ENCODE measurements at places on chromosomes 12 and 14.
A peak's percentile ranks its signal among the peaks of the same experiment; 100 is the strongest.

DNA sequence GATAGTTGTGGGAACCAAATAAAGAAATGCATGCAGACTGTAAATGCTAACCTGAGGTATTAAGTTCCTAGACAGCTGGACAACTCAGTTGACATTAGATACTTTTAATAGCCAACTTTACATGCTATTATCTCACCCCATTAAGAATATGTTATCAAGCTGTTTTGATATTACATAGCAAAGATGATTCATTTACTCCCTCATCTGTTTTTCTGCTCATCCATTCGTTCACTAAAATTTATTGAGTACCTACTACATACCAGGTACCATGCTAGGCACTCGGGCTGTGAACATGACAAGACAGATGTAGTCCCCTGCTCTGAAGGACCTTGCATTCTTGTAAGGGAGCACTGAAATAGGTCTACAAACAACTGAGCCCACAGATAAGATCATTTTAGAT, 192.4 kb downstream of the DACT1 start:
- H3K27ac ChIP-seq: no peak overlapping the region
- H3K36me3 ChIP-seq: no peaks in the 10 kb centered on the region
- no peak overlapping the region for H3K4me3 ChIP-seq

DNA sequence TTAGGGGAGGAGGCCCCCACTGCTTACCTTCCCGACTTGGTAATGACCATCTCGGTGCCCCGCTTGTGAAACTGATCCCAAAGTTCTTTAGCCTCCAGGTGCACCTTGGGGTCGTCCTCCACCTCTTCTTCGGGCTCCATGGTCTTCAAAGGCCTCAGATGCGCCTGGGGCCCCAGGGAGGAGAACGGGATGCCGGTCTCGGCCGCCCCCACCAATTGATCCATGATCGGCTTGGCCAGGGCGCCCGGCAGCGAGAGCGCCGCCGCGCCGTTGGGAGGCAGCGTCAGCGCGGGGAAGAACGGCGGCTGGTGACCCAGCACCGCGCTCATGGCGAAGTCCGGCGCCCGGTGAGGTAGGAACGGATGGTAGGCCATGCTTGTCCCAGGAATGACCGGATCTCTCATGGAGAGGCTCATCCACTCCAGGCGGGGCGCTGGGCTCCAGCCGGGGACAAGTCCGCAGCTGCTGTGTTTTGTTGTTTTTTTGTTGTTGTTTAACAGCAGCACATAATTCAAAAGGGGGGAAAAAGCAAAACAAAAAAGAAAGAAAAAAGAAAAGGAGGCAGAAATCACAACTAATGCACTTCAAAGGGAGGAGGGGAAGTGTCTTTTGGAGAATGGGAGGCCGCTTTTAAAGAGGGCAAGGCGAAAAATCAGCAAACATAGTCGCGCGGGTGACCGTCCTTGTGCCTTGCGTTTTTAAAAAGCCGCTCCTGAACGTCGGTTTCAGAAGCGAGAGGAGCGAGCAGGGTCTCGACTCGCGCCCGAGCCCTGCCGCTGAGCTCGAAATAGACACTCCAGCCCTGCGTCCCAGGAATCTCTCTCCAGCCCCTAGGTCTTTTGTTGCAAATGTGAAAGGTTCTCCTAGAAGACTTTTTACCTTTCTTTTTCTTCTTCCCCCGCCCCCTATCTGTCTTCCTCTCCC, 928 bp downstream of the TBX3 start:
- peaks cover 10% of the 10 kb centered on the region for H3K4me1 ChIP-seq
- peak overlapping the region; percentile 58 for H3K4me3 ChIP-seq
- no peaks in the 10 kb centered on the region for H3K27me3 ChIP-seq
- no peaks in the 10 kb centered on the region for H3K36me3 ChIP-seq
- H3K27ac ChIP-seq: peak overlapping the region; percentile 85

DNA sequence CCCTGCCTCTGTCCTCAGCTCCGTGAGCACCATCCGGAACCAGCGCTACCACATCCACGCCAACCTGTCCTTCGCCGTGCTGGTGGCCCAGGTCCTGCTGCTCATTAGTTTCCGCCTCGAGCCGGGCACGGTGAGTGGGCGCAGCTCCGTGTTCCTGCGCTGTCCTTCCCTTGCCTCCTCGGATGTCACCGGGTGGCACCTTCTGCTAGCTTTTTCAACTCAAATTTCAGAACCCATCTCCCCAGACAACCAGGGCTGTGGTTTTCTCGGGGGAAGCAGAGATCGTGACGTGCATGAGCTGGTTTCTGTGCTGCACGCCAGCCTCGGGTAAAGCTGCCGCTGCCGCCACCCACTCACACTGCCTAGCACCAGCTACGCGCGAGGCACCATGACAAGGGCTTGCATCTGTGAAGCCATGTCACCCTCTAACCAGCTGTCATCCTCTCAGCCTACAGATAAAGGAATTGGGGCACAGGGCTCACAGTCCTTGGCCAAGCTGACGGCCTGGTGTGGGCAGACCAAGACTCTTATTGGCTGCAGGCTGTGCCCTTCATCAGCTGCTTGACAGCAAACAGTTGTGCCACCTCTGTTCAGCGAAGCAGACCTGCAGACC, 152.1 kb downstream of the ADGRD1 start:
- no peaks in the 10 kb centered on the region for H3K36me3 ChIP-seq
- H3K27ac ChIP-seq: no peak overlapping the region
- peak; percentile 16 for DNase-seq
- no peaks in the 10 kb centered on the region for H3K27me3 ChIP-seq
- no peak overlapping the region for H3K4me3 ChIP-seq

GRCh38 chr14:89848165-89848564, 106.4 kb downstream of the EFCAB11 start:
- H3K27me3 ChIP-seq: no peaks in the 10 kb centered on the region
- H3K4me3 ChIP-seq: no peak overlapping the region
- no peak overlapping the region for H3K27ac ChIP-seq
- no peaks in the 10 kb centered on the region for H3K36me3 ChIP-seq
- H3K4me1 ChIP-seq: no peaks in the 10 kb centered on the region

GRCh38 chr12:31533470-31533869, 57.5 kb downstream of the DENND5B start:
- H3K27me3 ChIP-seq: no peaks in the 10 kb centered on the region
- no peak overlapping the region for H3K27ac ChIP-seq
- DNase-seq: no peak
- no peak overlapping the region for H3K4me3 ChIP-seq
- peaks cover 21% of the 10 kb centered on the region for H3K4me1 ChIP-seq

DNA sequence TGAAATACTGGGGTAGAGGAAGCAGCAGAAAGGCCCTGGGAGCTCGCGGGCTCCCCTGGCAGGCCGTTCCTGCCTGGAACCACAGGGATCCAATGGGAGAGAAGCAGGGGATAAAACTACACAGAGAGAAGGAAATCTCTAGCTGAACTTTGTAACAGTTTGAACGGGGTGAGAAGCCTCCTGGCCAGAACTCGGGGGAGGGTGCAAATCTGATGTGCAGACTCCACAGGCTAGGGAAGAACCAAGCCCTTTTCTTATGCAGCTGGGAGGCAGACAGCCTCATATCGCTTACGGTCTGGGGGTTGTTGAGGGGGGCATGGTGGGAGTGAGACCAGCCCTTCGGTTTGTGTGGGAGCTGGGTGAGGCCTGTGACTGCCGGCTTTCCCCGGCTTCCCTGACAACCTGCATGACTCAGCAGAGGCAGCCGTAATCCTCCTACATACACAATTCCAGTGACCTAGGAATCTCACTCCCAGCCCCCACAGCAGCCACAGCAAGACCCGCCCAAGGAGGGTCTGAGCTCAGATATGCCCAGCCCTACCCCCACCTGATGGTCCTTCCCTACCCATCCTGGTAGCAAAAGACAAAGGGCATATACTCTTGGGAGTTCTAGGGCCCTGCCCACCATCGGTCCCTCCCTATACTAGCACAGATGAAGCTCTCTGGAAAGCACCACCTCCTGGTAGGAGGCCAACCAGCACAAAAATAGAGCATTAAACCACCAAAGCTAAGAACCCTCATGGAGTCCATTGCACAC, 143.0 kb downstream of the TMTC1 start:
- no peaks in the 10 kb centered on the region for H3K27me3 ChIP-seq
- peaks cover 14% of the 10 kb centered on the region for H3K4me1 ChIP-seq
- H3K4me3 ChIP-seq: no peak overlapping the region
- peak; percentile 74 for DNase-seq
- H3K27ac ChIP-seq: peak overlapping the region; percentile 71
- no peaks in the 10 kb centered on the region for H3K36me3 ChIP-seq

- peak overlapping the region; percentile 32 for H3K4me3 ChIP-seq
- DNase-seq: no peak
- no peaks in the 10 kb centered on the region for H3K36me3 ChIP-seq
- no peak overlapping the region for H3K27ac ChIP-seq
- peaks cover 4% of the 10 kb centered on the region for H3K4me1 ChIP-seq
- H3K27me3 ChIP-seq: no peaks in the 10 kb centered on the region
Observed at GRCh38 chr14:21192447-21192822, 36.6 kb upstream of the OR5AU1 start.

DNA sequence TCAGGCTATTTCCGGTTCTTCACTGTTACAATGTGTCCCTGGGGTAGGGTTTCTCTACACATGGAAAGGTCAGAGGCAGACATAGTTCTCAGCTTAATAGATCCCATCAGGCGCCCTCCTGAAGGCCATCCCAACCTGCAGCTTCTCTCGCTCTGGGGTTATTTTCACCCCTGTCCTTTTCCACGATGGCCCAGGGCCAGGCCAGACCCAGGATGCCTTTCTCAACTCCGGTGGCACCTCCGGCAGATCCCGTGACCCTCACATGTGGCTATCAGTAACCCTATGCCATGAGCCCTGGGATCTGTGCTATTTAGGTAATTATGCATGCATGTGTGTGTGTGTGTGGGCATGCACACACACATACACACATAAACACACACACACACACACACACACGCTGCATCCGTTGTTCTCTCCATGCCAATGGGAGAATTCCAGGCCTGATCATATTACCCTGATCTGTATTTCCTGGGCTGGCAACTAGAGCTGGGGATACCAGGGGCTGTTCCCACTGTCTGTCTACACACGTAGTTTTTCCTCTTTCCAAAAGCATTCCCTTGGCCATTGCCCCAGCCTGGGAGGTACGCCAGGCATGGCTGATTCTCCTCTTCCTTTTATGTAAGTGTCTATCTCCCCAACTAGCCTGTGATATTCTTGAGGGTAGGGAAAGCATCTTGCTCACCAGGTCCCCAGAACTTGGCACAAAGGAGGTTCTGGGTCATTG, 51.2 kb upstream of the NOS1 start:
- H3K27ac ChIP-seq: no peak overlapping the region
- H3K4me3 ChIP-seq: no peak overlapping the region
- no peaks in the 10 kb centered on the region for H3K4me1 ChIP-seq

DNA sequence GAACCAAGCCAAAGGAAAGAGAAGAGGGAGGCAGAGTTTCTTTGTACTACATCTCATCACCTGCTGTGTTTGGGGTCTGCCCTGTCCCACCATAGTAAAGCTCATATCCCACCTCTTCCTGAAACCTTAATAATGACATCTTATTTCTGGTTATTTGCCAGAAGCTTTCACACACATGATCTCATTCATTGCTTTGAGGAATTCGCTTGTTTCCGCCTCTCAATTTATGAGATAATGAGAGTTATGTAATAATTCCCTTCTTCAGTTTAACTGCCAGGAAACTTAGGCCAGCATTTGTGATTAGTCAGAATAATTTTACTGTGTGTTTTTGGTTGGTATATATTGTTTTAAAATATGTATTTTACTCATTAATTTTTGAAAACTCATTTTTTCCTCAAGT, 205.2 kb downstream of the CACNA1C start:
- peaks cover 50% of the 10 kb centered on the region for H3K4me1 ChIP-seq
- no peak overlapping the region for H3K4me3 ChIP-seq
- DNase-seq: no peak
- H3K36me3 ChIP-seq: no peaks in the 10 kb centered on the region
- no peak overlapping the region for H3K27ac ChIP-seq
- no peaks in the 10 kb centered on the region for H3K27me3 ChIP-seq

GRCh38 chr12:92055877-92056276, 89.8 kb downstream of the BTG1 start:
- no peak overlapping the region for H3K4me3 ChIP-seq
- no peak for DNase-seq
- no peak overlapping the region for H3K27ac ChIP-seq

DNA sequence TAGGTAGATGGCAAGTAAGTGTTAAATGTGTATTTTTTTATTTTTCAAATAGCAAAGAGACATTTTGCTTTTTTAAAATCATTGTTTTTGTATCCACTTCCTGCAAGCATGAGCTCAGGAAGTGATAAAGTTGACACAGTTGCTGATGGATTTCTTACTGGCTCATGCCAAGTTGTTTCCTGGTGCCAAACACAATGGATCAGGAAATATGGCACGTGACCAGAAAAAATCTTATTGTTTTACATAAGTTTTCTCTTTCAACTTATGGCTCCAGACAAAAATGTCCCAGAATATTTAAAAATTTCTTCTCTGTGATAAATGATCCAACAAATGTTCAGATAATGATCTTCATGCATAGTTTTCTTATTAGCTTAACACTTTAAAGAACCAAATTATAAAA, 1279.1 kb upstream of the FLRT2 start:
- no peaks in the 10 kb centered on the region for H3K4me1 ChIP-seq
- H3K27ac ChIP-seq: no peak overlapping the region
- no peak for DNase-seq
- no peaks in the 10 kb centered on the region for H3K36me3 ChIP-seq

GRCh38 chr12:127257366-127257935, 1009.5 kb upstream of the TMEM132C start:
- H3K4me3 ChIP-seq: no peak overlapping the region
- H3K36me3 ChIP-seq: no peaks in the 10 kb centered on the region
- H3K27ac ChIP-seq: no peak overlapping the region
- no peaks in the 10 kb centered on the region for H3K27me3 ChIP-seq
- no peaks in the 10 kb centered on the region for H3K4me1 ChIP-seq
